Fibroblast of skin of back (primary cell): ENCODE measurements at places on chromosomes 7 and 10.

GRCh38 chr7:5681979-5682546 lies 99.4 kb downstream of the RNF216 start:
- no peak for DNase-seq

- no peak for DNase-seq
Observed at GRCh38 chr10:59242991-59243390, 66.5 kb downstream of the PHYHIPL start.

GRCh38 chr7:40697653-40698052 lies 562.8 kb downstream of the SUGCT start:
- DNase-seq = no peak

- DNase-seq = no peak
Observed at GRCh38 chr10:108877095-108877561, 1046.2 kb downstream of the XPNPEP1 start.

DNA sequence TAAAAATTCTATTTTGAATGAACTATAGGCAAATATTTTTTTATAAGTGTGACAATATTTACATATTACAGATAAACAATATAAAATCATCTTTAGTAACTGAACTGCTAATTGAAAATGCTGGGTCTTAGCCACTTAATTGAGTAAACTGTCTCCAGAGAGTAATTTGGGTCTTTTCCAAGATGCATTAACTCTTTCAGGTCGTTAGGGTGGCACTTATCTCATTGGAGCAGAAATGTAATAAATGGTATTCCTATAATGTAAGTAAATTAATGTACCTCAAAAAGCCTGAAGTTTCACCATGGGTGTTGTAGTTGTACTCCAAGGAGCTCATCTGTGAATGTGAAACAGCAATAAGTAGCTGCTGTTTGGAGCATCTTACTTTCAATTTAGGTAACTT lies 208.5 kb downstream of the EXOC4 start:
- DNase-seq = no peak

- no peak for DNase-seq
Observed at GRCh38 chr10:6875269-6875865, 295.3 kb upstream of the PRKCQ start.

GRCh38 chr7:151767557-151767956 lies 109.4 kb downstream of the PRKAG2 start:
- no peak for DNase-seq

DNA sequence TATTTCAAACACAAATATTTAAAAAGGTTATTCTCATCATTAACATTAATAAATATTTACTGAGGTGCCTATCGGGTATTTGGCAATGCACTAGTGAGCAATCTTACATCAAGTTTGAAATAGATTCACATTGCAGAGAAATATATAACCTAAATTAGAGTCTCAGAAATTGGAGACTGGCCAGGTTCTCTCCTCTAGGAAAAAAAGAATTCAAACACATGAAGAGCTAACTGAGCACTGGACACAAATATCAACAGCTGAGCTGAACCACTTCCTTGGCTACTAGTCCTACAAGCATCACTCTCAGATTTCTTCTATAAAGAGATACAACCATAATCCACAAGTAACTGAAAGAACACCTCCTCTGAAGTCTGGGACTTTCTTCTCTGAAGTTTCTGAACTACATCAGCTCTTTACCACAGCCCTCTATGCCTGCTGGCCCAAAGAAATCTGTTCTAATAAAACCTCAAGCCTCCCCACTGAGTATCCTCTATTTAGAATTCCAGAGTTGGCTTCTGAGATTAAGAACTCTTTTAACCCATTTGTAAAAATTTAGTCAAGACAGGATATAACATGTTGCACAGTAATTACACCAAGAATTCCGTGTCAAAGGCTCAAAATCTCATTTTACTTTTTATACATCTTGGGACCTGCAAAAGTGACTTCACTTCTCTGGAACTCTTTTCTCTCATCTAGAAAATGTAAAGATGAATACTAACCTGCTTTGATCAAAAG lies 45.2 kb downstream of the MTERF1 start:
- DNase-seq = no peak

DNA sequence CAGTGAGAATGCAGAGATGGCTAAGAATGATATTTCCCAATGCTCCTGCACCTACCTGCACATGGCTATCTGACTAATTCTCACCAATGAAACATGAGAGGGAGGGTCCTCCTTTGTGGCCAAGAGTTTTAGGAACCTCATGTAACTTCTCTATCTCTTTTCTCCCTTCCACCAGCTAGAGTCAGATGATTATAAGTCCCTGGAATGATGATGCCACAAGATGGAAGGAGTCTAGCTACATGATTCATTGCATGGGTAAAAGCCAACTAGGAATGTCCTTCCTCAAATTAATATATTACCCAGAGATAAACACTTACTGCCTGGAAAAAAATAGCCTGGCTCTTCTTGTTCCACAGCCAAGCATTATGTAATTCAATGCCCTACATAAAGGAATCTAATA lies 55.1 kb upstream of the AASS start:
- DNase-seq = peak; percentile 9

GRCh38 chr7:31864646-31865045 lies 177.6 kb downstream of the PPP1R17 start:
- no peak for DNase-seq

DNA sequence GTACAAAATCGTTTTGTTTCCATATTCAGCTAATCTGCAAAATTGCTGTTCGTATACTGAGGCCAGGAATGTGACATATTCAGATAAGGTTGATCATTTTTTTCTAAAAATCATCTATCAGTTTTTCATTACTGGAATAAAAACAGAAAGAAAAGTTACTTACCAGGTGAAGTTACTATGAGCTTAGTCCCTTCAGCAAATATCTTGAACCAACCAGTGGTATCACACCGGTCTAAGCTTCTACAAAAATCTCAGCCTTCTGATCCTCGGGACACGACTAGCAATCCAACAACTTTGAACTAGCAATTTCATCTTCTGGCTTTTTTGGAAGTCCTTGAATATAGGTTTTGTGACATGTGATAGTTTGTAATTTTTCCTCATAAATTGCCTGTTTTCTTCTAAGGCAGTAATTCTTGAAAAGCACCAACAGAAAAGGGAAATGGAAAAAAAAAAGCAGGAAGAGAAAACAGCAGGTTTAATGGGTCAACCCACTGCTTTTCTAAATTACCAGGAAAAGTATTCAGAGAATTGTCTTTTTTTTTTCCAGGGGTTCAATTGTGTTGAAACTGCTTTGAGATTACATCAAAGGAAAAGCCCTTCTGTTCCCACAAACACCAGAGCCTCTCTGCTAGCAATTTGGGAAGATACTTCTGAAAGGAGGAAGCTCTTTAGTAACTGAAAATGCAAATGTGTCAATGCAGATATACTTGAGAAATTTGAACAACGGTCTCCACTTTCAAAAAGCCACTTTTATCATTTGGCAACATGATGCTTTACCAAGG lies 2.9 kb upstream of the TARP start:
- DNase-seq = no peak

DNA sequence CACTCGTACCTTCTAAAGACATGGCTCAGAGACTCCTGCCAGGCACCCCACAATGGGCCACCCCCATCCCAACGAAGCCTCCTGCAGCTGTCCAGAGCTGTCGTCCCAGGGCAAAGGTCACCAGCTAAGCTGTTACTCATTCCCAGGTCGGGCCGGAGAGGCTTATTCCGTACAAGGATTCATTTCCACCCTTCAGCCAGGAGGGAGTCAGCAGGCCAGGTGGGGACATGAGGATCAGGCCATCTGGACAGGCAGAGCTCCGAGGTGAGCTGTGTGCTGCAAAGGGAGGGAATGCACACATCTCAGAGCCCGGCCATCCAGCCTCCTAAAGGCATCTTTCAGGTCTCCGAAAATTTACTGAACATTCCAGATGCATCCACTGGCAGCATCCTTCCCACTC lies 63.9 kb upstream of the NANOS1 start:
- no peak for DNase-seq

GRCh38 chr7:101869026-101869900 lies 51.8 kb downstream of the CUX1 start:
- no peak for DNase-seq

- no peak for DNase-seq
Observed at GRCh38 chr10:78849731-78850130, 219.0 kb upstream of the ZMIZ1 start.

DNA sequence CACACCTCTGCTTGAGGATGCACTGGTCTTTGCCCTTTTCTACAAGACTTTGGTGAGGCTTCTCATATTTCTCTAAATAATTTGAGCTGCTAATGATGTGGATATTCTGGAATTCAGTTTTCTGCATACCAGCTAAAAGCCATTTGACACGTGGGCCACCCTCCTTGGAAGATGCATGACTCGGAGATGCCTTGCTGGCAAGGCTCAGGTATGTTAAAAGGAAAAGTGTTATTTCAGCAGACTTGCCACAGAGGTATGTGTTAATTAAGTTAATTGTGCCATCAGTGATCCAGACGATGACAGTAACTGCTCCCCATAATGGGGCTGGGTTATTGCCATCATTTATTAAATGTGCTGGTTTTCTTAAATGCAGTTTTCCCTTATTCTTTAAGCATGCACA lies 8.8 kb upstream of the GFRA1 start:
- DNase-seq = peak; percentile 22

DNA sequence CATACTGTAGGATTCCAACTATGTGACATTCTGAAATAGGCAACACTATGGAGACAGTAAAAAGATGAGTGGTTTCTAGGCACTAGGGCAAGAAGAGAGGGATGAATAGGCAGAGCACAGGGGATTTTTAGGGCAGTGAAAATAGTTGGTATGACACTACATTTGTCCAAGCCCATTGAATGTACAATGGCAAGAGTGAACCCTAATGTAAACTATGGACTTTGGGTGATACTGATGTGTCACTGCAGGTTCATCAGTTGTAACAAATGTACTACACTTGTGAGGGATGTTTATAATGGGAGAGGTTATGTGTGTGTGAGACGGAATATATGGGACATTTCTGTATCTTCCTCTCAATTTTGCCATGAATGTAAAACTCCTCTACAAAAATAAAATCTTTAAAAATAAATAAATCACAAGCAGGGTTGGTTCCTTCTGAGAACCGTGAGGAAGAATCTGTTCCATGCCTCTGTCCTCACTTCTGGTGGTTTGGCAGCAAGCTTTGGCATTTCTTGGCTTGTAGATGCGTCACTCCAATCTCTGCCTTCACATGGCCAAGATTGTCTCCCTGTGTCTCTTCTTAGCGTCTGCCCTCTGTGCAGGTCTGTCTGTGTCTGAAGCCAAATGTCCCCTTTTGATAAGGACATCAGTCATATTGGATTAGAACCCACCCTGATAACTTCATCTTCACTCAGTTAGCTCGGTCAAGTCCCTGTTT lies 83.1 kb upstream of the AGBL3 start:
- no peak for DNase-seq

DNA sequence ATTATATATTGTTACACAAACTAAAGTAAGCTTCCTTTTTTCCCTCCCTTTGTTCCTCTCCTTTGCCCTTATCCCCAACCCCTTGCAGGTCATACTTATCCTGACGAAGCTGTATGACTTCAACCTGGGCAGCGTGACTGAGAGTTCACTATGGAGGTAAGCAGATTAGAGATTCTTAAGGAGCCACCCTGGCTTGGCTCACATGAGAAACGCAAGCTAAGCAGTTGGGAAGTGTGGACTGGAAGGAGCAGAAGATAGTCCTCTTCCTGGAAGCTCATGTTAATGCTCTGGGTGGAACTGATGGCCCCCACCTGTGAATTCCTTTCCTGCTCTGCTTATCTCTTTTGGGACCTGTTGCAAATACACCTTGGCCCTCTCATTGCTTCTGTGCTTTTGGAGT lies 201.6 kb downstream of the SORCS3 start:
- no peak for DNase-seq

DNA sequence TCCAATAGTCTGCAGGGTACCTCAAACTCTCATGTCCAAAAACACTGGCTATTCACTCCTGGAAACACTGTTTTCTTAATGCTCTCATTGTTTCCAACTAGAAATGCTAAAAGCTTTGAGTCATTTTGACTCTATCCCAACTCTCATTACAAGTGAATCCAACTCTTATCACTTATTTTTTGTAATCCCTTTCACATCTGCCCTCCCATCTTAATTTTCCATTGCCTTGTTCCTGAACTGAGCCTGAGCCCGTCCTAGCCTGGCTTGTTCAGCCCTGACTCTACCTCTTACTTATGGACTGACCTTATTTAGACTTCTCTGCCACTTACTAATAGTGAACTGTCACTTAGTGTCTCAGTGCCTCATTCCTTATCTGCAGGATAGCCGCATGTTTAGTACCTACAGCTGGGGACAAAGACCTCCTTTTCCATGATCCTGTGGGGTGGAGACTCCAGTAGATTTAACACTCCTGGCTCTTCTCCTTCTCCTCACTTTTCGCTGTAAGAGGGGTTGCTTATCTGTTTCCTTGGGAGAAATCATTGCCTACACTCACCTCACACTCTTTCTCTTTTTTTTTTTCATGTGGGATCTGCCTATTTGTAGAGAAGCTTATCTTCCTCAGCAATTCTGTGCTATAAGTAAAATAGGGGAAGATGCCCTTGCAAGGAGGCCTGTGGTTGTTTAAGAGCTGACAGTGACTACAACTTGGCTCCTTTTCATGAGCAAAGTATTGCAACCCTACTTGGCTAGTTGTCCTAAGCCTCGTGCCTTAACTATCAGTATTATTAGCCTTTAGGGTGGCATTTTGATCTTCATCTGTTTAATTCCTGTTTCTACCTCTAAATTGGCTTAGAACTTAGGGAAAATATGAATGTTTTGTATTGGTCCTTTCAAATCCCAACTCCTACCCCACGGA lies 56.4 kb downstream of the SLC16A12 start:
- DNase-seq = peak; percentile 59

DNA sequence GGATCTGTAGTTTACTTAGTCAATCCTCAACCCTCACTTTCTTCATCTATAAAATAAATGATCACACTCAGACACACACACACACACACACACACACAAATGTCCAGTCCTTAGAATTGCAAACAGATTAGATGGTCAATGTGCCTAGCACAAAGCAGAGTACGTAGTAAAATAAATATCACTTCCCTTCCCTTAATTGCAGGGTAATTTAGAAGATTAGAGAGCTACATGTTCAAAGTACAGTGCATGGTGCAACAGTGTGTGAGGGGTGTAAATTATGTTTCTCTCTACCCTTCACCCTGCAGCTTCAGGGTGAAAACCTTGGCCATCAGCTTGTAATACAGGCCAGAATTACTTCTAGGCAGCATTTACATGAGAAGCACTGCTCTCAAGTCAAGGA lies 187.0 kb upstream of the GHITM start:
- no peak for DNase-seq

GRCh38 chr10:98353170-98353569 lies 61.8 kb downstream of the PYROXD2 start:
- DNase-seq = no peak

- no peak for DNase-seq
Observed at GRCh38 chr10:22635650-22636049, 78.7 kb downstream of the PIP4K2A start.
